Activated naive CD4-positive, alpha-beta T cell treated with anti-CD3 and anti-CD28 coated beads for 36 hours (primary cell): ENCODE measurements at places on chromosomes 2 and 18. TPM values are rescaled to one million over a fixed set of nuclear protein-coding genes. Genes with fewer than 3 reads are reported as not detected.

- H3K4me3 ChIP-seq = no peak overlapping the region
- no peak for DNase-seq
- no peak overlapping the region for H3K27ac ChIP-seq
- H3K36me3 ChIP-seq = no peaks in the 10 kb centered on the region
- H3K4me1 ChIP-seq = no peaks in the 10 kb centered on the region
These were observed 580.5 kb upstream of the NRXN1 start for GRCh38 chr2:51612387-51612786.

- peaks cover 10% of the 10 kb centered on the region for H3K27me3 ChIP-seq
- no peak overlapping the region for H3K27ac ChIP-seq
- no peak overlapping the region for H3K4me3 ChIP-seq
- DNase-seq = no peak
These were observed 72.0 kb upstream of the ZCCHC2 start for GRCh38 chr18:62450546-62451410.

DNA sequence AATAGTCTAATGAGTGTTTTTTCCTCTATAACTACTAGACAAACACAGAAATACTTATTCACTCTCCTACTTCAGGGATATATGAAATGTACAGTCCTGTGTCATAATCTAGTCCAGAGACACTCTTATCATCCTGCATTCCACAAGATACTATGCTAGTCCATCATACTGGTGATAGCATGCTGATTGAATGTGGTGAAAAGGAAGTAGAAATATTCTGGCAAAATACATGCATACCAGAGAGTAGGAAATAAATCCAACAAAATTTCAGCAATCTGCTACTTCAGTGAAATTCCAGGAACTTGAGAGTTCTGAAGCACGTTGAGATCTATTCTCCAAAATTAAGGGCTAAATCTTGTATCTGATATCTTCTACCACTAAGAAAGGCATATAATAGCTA is 353.9 kb downstream of the PID1 start:
- H3K36me3 ChIP-seq = no peaks in the 10 kb centered on the region
- H3K4me3 ChIP-seq = no peak overlapping the region
- H3K27me3 ChIP-seq = no peaks in the 10 kb centered on the region
- H3K4me1 ChIP-seq = no peaks in the 10 kb centered on the region
- H3K27ac ChIP-seq = no peak overlapping the region
- DNase-seq = no peak

- no peak overlapping the region for H3K4me3 ChIP-seq
- peaks cover 34% of the 10 kb centered on the region for H3K4me1 ChIP-seq
- DNase-seq = no peak
- H3K27ac ChIP-seq = no peak overlapping the region
- H3K27me3 ChIP-seq = no peaks in the 10 kb centered on the region
These were observed 2.8 kb downstream of the CAPN10 start for GRCh38 chr2:240589375-240589774.

GRCh38 chr2:162711832-162712540 is 126.6 kb downstream of the KCNH7 start:
- H3K27ac ChIP-seq = no peak overlapping the region
- no peaks in the 10 kb centered on the region for H3K27me3 ChIP-seq
- no peaks in the 10 kb centered on the region for H3K36me3 ChIP-seq
- no peak for DNase-seq

GKN1 gene
- not detected for total RNA-seq

GRCh38 chr2:103005393-103005792 is 243.6 kb downstream of the TMEM182 start:
- H3K36me3 ChIP-seq = no peaks in the 10 kb centered on the region
- H3K4me1 ChIP-seq = no peaks in the 10 kb centered on the region
- H3K27me3 ChIP-seq = no peaks in the 10 kb centered on the region

GRCh38 chr18:9741406-9741792 is 33.3 kb downstream of the RAB31 start:
- no peak overlapping the region for H3K27ac ChIP-seq
- peaks cover 15% of the 10 kb centered on the region for H3K27me3 ChIP-seq
- H3K4me1 ChIP-seq = no peaks in the 10 kb centered on the region

DNA sequence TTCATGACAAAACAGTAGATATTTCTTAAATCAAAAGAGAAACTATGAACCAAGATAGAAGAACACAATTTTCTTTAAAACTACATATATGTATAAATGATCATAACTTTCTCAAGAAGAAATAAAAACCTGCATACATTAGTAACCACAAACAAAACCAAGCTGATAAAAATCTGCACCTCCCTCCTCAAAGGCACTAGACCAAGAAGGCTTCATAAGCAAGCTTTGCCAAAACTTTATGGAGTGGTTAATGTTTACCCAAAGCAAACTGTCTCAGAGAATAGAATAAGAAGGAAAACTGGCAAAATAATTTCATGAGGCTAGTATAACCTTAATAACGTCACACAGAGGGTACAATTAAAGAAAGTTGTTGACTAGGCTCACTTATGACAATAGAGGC is 138.3 kb downstream of the ZBTB7C start:
- H3K4me1 ChIP-seq = no peaks in the 10 kb centered on the region
- H3K27me3 ChIP-seq = peaks cover 9% of the 10 kb centered on the region
- DNase-seq = no peak
- H3K27ac ChIP-seq = no peak overlapping the region
- no peak overlapping the region for H3K4me3 ChIP-seq

DNA sequence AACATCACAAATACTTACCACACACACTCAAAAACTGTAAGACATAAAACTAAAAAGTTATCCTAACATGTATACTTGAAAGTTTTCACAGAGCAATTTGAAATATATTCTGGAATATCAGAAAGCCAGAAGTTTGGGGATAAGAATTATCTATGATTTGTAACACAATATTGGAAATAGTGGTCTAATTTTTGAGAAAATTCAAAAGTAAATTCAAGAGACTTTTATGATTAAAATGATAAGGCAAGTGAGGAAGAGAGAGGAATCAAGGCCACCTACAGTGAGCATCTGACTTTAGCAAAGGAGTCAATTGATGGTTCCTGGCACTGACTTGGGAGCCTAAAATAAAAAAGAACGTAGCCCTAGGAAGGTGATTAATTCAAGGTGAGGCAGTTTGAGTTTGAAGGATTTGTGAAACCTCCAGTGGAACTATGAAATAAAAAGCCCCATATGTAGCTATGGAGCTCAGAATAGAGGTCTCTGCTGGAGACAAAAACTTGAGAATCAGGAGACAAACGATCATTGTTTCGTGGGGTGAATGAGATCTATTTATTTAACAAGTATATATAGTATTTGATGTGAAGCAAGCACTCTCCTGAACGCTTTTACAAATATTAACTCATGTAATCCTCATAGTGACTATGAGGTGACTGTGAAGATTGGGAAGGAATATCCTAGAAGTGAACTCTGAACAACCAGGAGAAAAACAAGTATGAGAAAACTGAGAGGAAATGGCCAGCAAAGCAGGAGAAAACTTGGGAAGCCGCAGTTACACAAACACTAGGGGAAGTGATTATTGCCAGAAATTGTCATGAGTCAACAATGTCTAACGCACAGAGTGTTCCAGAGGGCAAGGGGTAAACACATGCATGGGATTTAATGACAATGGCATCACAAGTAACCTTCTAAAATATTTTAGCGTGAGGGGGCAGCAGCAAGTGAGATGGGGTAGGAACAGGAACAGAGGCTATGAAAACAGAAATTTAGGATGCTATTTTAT is 12.8 kb downstream of the TFPI start:
- no peak overlapping the region for H3K27ac ChIP-seq
- H3K36me3 ChIP-seq = no peaks in the 10 kb centered on the region
- H3K27me3 ChIP-seq = no peaks in the 10 kb centered on the region
- no peak for DNase-seq
- no peak overlapping the region for H3K4me3 ChIP-seq

- no peak for DNase-seq
- no peak overlapping the region for H3K4me3 ChIP-seq
- no peaks in the 10 kb centered on the region for H3K27me3 ChIP-seq
- peaks cover 10% of the 10 kb centered on the region for H3K4me1 ChIP-seq
- H3K27ac ChIP-seq = no peak overlapping the region
- H3K36me3 ChIP-seq = no peaks in the 10 kb centered on the region
These were observed 137.9 kb downstream of the KLHL29 start for GRCh38 chr2:23522726-23523372.

GRCh38 chr18:3661989-3662388 is 212.0 kb downstream of the TGIF1 start:
- H3K4me3 ChIP-seq = no peak overlapping the region
- DNase-seq = no peak
- no peaks in the 10 kb centered on the region for H3K36me3 ChIP-seq
- peaks cover 26% of the 10 kb centered on the region for H3K4me1 ChIP-seq

DNA sequence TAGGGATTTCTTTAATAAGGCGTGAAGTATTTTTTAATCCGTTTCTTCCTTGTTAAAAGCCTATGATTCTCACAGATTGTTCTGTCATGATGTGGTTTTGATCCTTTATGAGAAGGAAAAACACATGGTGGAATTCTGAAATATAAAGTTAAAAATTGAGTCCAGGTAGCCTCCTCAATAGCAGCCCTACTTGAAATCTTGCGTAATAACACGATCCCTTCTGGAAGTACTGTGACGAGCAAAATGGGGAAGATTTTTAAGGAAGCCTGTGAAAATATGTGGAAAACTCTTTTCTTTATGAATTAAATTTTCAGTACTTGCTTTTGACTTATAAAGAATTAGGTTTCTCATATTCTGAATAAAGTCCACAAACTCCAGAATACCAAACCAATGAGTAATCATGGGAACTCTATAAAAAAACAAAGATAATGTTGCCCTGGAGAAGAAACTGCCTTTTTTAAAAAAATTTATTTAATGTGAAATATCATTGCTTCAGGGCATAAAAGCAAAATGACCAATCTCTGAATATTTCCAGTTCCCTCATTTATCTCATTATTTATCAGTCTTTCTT is 476.4 kb upstream of the ZEB2 start:
- H3K27me3 ChIP-seq = peaks cover under 1% of the 10 kb centered on the region
- no peak overlapping the region for H3K27ac ChIP-seq
- no peak overlapping the region for H3K4me3 ChIP-seq
- no peaks in the 10 kb centered on the region for H3K4me1 ChIP-seq

C1QL2 gene
- total RNA-seq = not detected

GRCh38 chr2:70715071-70715985 is 52.7 kb downstream of the ADD2 start:
- H3K36me3 ChIP-seq = no peaks in the 10 kb centered on the region
- no peaks in the 10 kb centered on the region for H3K27me3 ChIP-seq
- no peak for DNase-seq
- no peak overlapping the region for H3K27ac ChIP-seq

DNA sequence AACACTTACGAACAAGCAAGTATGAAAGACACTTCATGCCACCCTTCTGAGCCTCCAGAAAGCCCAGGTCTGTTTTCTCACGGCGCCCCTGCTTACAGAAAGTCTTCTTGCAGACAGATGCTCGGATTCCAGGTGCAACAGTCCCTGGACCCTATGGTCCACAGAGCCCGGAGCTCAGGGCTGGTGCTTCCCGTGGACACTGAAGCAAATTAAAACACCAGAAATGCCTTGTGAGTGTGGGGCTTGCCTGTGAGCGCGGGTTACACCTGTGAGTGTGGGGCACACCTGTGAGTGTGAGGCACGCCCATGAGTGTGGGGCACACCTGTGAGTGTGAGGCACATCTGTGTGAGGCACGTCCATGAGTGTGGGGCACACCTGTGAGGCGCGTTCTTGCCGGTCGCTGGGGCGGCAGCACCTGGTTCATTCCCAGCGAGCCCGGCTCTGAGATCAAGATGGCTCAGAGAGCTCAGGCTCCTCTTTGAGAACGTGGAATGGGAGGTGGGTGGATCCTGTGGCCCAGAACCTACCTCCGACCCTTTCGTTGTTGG is 205.2 kb upstream of the TPO start:
- H3K27ac ChIP-seq = no peak overlapping the region
- H3K4me1 ChIP-seq = no peaks in the 10 kb centered on the region
- H3K27me3 ChIP-seq = no peaks in the 10 kb centered on the region
- H3K4me3 ChIP-seq = no peak overlapping the region
- DNase-seq = no peak
- H3K36me3 ChIP-seq = peaks cover 2% of the 10 kb centered on the region

DNA sequence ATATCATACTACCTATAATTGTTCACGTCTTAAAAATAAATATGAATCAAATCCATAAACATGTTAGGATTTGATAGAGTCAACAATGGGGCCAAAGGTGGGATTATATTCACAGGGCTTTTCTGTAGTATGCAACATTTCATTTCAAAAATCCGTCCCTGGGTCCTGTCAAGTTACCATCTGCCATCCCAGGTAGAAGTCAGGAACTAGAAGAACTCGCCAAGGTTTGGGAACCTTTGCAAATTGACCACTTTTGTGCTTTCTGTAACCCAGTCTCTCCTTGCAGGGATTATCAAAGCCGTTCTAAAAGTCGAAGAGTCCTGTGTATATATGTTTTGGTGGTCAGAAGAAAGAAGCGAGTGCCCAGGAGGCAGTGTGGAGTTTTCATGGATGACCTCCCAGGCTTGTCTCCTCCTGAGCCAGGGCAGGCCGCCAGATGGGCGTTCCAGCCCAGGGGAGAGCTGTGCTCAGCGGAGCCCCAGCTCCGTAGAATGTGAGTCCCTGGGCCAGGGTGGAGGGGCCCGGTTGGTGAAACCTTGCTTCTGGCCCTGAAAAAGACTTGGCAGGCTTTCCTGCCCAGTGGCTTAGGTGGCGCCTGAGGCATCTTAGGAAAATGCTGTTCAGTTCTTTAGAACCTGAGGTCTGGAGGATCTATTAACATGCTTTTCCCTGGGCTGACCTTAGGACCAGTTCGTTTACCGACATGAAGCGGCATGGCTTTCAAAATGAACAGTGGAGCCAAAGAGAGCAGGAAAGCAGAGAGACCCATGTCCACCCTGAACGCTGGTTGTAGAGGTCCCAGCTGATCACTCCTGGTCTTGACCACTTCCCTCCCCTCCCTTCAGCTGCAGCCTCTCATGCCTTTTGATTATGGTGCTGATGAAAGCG is 69.2 kb downstream of the LONRF2 start:
- H3K4me1 ChIP-seq = no peaks in the 10 kb centered on the region
- no peak for DNase-seq
- H3K36me3 ChIP-seq = no peaks in the 10 kb centered on the region
- no peak overlapping the region for H3K4me3 ChIP-seq
- H3K27ac ChIP-seq = no peak overlapping the region

DNA sequence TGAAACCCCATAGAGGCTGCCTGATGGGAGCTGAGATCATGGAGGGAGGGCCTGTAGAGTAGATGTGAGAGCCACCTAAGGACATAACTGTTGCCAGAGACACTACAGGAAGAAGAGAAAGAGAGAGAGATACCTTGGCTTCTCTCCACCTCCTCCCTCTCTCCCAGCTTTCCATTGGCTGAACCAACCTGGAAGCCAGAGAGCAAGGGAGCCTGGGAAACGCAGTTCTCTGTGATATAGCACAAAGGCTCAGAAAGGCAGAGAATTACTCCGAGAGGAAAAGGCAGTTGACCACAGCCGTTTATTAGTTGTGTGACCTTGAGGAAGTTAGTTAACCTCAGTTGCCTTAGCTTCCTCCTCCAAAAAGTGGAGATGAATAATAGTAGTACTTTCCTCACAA is 37.7 kb upstream of the MAT2A start:
- H3K36me3 ChIP-seq = no peaks in the 10 kb centered on the region
- H3K27me3 ChIP-seq = no peaks in the 10 kb centered on the region

DNA sequence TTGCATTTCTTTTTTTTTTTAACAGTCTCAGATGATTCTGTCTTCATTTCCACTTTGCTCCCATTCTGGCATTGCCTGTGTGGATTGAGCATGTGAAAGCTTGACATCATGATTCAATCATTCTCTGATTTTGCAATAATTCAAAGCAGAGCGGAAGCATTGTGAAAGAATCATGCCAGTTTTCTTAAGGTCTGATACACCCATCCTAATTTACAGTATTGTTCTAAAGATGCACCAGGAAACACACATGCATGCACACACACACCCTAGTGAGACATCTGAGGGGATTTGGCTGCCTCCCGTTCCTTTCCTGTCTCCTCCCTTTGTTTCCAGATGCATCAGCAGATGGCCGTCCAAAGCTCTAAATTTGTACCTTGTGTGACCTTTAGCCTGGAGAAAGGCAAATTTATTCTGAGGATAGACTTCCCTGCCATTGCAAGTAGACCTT is 97.3 kb downstream of the FMNL2 start:
- no peak overlapping the region for H3K4me3 ChIP-seq
- no peak overlapping the region for H3K27ac ChIP-seq
- H3K36me3 ChIP-seq = no peaks in the 10 kb centered on the region
- H3K27me3 ChIP-seq = peaks cover 7% of the 10 kb centered on the region
